ENCODE measurements at places on chromosomes 2 and 18. TPM values are rescaled to one million over a fixed set of nuclear protein-coding genes. Genes with fewer than 3 reads are reported as not detected.

TMEM37 gene
- total RNA-seq = not detected

CFC1 gene
- total RNA-seq = not detected

UGT1A10 gene
- total RNA-seq = not detected

ZNF521 gene
- not detected for total RNA-seq

ALS2 gene
- total RNA-seq = 16.1 TPM

TTR gene
- total RNA-seq = not detected

IL1A gene
- total RNA-seq = 0.20 TPM

IWS1 gene
- total RNA-seq = 52.5 TPM

RAB6C gene
- not detected for total RNA-seq

KCNK3 gene
- total RNA-seq = not detected

NETO1 gene
- not detected for total RNA-seq

GPR75 gene
- 1.8 TPM for total RNA-seq

CDH19 gene
- not detected for total RNA-seq

STAT4 gene
- total RNA-seq = 80.6 TPM

TM4SF20 gene
- total RNA-seq = not detected

NPHP1 gene
- 1.9 TPM for total RNA-seq

FAM237A gene
- not detected for total RNA-seq

CEBPZOS gene
- total RNA-seq = 38.8 TPM

MTIF2 gene
- total RNA-seq = 63.9 TPM

VIT gene
- total RNA-seq = not detected

BOK gene
- total RNA-seq = not detected
